ENCODE measurements at places on chromosomes 2 and 18. TPM values are rescaled to one million over a fixed set of nuclear protein-coding genes. Genes with fewer than 3 reads are reported as not detected.

CPO gene
- total RNA-seq = 0.66 TPM

STAT1 gene
- 45.4 TPM for total RNA-seq

OLA1 gene
- 133 TPM for total RNA-seq

MGAT5 gene
- total RNA-seq = 31.6 TPM

ANKAR gene
- total RNA-seq = 2.0 TPM

CMPK2 gene
- 0.90 TPM for total RNA-seq

COLEC11 gene
- not detected for total RNA-seq

MYO1B gene
- total RNA-seq = 51.4 TPM

PTMA gene
- 1,963 TPM for total RNA-seq

CREG2 gene
- 1.2 TPM for total RNA-seq

CFAP65 gene
- total RNA-seq = 0.18 TPM

IL1RN gene
- total RNA-seq = not detected

TGFA gene
- 3.3 TPM for total RNA-seq

LGALSL gene
- total RNA-seq = 20.4 TPM

REG3G gene
- not detected for total RNA-seq

SIGLEC15 gene
- total RNA-seq = 0.13 TPM

KCNG2 gene
- total RNA-seq = 0.15 TPM

POMC gene
- total RNA-seq = 1.6 TPM

LAMA1 gene
- 28.7 TPM for total RNA-seq

RAB6C gene
- total RNA-seq = not detected

SPC25 gene
- 28.5 TPM for total RNA-seq

MAP3K19 gene
- not detected for total RNA-seq

CRACDL gene
- 0.29 TPM for total RNA-seq

TGOLN2 gene
- total RNA-seq = 47.8 TPM

LYG1 gene
- 0.31 TPM for total RNA-seq

RAX gene
- total RNA-seq = 0.37 TPM

ESPNL gene
- 0.17 TPM for total RNA-seq

HS1BP3 gene
- total RNA-seq = 11.1 TPM

POU3F3 gene
- not detected for total RNA-seq

DIPK1C gene
- not detected for total RNA-seq

ST8SIA5 gene
- 0.75 TPM for total RNA-seq

IMP4 gene
- 101 TPM for total RNA-seq

MALL gene
- 5.5 TPM for total RNA-seq

RIT2 gene
- 1.3 TPM for total RNA-seq

KCNK3 gene
- total RNA-seq = not detected

CNDP1 gene
- total RNA-seq = 0.29 TPM

FAM110C gene
- total RNA-seq = 3.6 TPM

GAL3ST2 gene
- total RNA-seq = 0.37 TPM

PLB1 gene
- not detected for total RNA-seq

PRKAG3 gene
- not detected for total RNA-seq

MAPRE2 gene
- 29.4 TPM for total RNA-seq

GKN1 gene
- not detected for total RNA-seq

DPP4 gene
- total RNA-seq = 2.8 TPM

CD226 gene
- total RNA-seq = 0.04 TPM

CTIF gene
- total RNA-seq = 14.4 TPM

GKN2 gene
- total RNA-seq = not detected

CRYGD gene
- not detected for total RNA-seq

RNF152 gene
- total RNA-seq = 2.3 TPM

DUSP19 gene
- total RNA-seq = 1.2 TPM

LRP2 gene
- 1.4 TPM for total RNA-seq

WDR54 gene
- total RNA-seq = 66.4 TPM

CHRNG gene
- not detected for total RNA-seq

ALK gene
- not detected for total RNA-seq

TCF23 gene
- total RNA-seq = not detected

WDR43 gene
- 186 TPM for total RNA-seq

CD8B2 gene
- not detected for total RNA-seq

All from H9 (cell line).